ENCODE measurements at places on chromosomes 5 and 9.

DNA sequence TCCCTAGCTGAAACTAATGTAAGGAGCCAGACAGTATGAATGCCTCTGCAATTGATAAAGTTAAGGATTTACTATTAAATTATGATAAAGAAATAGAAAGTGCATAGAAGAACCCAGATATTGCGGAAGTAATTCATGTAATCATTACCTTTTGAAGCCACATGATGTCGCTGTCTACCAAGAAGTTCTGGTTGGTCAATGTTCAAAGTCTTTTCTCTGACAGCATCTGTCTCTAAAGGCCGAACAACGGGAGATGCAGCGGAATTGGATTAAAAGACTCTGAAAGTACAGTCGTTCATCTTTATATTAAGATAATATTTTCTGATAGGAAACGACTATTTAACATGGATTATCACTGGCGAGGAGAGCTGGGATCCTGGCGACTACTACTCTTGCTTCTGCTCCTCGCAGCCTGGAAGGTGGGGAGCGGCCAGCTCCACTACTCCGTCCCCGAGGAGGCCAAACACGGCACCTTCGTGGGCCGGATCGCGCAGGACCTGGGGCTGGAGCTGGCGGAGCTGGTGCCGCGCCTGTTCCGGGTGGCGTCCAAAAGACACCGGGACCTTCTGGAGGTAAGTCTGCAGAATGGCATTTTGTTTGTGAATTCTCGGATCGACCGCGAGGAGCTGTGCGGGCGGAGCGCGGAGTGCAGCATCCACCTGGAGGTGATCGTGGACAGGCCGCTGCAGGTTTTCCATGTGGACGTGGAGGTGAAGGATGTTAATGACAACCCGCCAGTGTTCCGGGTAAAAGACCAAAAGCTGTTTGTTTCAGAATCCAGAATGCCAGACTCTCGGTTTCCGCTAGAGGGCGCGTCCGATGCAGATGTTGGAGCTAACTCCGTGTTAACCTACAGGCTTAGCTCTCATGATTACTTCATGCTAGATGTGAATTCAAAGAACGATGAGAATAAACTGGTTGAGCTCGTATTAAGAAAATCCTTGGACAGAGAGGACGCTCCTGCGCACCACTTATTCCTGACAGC is at the start of gene PCDHA8:
Gene PCDHA8, plus strand, starts transcription at position 210 of the 985 bp plus-strand sequence. Its CDS starts 135 bp downstream, at position 345.
- DNase-seq: no peak

DNA sequence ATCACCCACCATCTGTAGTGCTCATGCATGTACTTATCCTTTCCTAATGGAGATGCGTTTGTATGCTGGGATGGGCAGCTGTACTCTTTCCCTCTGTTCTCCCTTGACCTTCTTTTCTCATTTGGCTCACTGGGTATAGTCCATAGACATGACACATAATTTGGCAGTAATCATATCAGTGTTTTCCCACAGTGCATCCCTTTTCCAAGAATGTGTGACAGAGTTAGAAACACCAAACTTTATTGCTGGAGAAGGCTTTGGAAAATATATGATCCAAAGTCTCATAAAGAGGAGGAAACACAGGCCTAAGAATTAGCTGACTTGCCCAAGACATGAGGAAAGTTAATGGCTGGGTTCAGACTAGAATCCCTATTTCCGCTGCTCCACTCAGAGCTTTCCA is 1233.4 kb upstream of the DMAC1 start:
- DNase-seq: no peak

DNA sequence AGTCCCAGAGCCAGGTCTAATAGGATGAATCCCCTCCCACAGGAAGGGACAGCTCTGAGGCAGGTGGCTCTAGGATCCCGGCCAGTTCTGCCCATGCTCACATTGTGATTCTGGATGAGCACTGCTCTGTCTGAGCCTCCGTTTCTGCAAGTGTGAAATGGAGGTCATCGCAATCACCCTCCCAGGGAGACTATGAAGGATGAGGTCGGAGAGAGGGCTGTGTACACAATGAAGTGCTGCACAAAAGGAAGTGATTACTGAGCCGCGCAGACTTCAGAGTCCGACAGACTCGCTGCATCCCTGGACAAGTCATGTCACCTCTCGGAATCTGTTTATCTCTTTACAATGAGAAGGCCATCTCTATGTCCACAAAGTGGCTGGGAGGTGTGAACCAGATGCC is 21.7 kb downstream of the LHX6 start:
- no peak for DNase-seq

GRCh38 chr9:69971643-69972449 is 71.8 kb upstream of the MAMDC2 start:
- DNase-seq: peak; percentile 73

DNA sequence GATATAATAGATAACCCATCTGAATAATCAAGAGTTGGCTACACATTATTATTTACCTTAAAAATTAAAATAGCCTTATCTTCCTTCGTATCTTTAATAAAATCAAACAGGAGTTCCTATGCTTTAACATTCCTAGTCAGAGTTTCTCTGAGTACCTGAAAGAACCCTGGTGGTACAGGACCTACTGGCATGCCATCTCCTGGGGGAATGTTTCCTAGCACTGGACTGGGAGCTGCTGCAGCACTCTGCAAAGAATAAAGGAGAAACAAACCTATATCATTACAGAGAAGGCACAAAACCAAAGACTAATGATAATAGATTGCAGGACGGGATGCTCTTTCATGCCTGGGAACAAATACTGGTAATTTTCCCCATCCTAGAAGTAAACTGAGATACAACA is 119.5 kb upstream of the ACOT12 start:
- DNase-seq: no peak

- peak; percentile 38 for DNase-seq
Observed at GRCh38 chr5:91079037-91079436, 304.1 kb downstream of the ARRDC3 start.

DNA sequence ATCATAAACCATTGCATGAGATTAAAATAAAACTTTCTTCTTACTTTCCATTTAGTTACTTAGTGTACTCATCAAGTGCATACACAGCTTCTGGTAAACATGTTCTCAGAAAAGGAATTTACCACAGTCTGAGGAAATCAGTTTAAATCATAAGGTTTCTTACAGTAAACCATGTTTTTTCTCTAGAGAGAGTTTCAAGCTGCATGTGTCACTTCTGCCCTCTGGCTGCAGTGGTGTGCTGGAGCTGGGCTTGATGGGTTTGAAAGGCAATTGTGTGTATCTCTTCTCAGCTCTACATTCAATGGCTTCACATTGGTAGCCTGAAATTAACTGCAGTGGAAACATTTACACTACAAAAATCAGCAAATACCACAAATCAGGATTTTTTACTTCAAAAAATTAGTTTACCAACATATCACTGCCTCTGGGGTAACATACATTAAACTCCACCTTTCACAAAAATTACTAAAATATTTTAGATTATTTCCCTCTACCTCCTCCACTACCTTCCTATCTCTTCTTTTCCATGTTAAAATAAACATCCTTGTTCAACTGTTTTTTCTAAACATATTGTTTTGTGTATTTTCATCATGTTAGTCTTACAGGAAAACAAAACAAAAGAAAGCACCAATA is 414.3 kb downstream of the ANXA1 start:
- peak; percentile 0 for DNase-seq

- no peak for DNase-seq
Observed at GRCh38 chr5:14812166-14812565, 59.4 kb downstream of the ANKH start.

GRCh38 chr5:113295111-113295539 is 139.7 kb downstream of the TSSK1B start:
- no peak for DNase-seq

Measured in cardiac fibroblast (primary cell).